Breast epithelium (tissue), 4 donors: ENCODE measurements at places on chromosomes 1 and 21. TPM values are rescaled to one million over a fixed set of nuclear protein-coding genes. Genes with fewer than 3 reads are reported as not detected.

The ZSWIM5 gene
- 1.6 TPM for total RNA-seq

The HRNR gene
- not detected for total RNA-seq

The HEYL gene
- 5.2 TPM for total RNA-seq

The FALEC gene
- total RNA-seq = not detected

The UBQLN4 gene
- 22.1 TPM for total RNA-seq

The SMYD3 gene
- 19.5 TPM for total RNA-seq

GRCh38 chr1:24536391-24536840, 19.5 kb upstream of the NCMAP start:
- H3K4me1 ChIP-seq = no peaks in the 10 kb centered on the region
- H3K36me3 ChIP-seq = no peaks in the 10 kb centered on the region
- no peaks in the 10 kb centered on the region for H3K27me3 ChIP-seq
- no peak overlapping the region for H3K4me3 ChIP-seq
- peak overlapping the region; percentile 26 for H3K27ac ChIP-seq

DNA sequence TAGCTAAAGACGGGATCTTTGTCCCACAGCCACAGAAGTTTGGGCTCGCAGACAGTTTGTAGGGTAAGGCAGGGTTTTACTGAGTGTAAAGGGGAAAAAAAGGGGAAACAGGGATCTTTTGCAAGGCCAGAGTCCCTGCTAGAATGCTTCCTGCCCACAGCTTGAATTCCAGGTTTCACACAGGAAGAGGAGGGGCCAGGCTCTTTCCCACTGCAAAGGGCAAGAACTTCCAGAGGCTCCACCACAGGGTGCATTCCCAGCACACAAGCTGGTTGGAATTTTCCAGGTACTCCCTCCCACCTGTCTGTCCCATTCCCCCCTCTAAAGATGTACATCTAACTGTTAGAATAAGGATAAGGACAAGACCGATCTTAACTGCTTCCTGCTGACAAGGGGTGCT, 1126.9 kb downstream of the KCNT2 start:
- DNase-seq = no peak
- no peak overlapping the region for H3K4me3 ChIP-seq
- no peak overlapping the region for H3K27ac ChIP-seq

GRCh38 chr21:21921410-21922232, 923.4 kb downstream of the NCAM2 start:
- H3K27ac ChIP-seq = no peak overlapping the region
- DNase-seq = no peak
- H3K36me3 ChIP-seq = no peaks in the 10 kb centered on the region
- no peaks in the 10 kb centered on the region for H3K4me1 ChIP-seq
- no peaks in the 10 kb centered on the region for H3K27me3 ChIP-seq

DNA sequence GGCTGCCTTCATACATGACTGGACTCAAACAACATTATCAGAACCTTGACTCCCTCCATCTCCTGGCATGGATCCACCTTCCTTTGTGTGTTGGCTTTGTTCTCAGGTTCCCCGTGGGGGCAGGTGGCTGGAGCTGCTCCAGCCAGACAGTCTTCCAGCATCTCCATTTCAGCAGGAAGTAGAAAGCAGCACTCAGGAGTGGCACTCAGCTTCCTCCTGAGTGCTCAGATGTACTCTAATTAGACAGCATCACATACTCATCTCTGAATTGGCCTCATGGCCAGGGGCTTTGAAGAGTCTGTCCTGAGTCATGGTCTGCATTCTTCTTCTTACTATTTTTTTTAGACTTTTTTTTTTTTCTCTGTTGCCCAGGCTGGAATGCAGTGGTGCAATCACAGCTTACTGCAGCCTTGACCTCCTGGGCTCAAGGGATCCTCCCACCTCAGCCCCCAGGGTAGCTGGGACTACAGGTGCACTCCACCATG, 27.9 kb downstream of the OVAAL start:
- peak overlapping the region; percentile 82 for H3K27ac ChIP-seq
- DNase-seq = no peak
- no peaks in the 10 kb centered on the region for H3K36me3 ChIP-seq
- H3K27me3 ChIP-seq = no peaks in the 10 kb centered on the region
- H3K4me3 ChIP-seq = no peak overlapping the region

DNA sequence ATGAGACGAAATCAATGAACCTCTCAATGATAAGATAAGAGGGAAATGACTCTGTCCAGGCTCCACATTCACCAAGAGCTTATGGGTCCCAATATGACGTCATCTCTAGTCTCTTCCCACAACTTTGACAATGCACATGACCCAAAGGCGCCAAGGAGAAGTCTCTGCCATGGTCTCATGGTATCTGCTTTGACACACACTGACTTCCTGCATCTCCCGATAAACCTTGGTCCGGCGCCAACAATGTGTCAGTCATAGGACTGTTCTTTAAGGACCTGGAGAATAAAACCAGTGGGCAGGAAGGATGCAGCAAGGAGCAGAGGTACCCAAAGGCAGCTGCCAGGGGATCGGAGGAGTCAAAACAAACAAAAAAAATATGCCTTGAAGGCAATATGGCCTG, 46.9 kb upstream of the TMEM51 start:
- no peak overlapping the region for H3K4me3 ChIP-seq

DNA sequence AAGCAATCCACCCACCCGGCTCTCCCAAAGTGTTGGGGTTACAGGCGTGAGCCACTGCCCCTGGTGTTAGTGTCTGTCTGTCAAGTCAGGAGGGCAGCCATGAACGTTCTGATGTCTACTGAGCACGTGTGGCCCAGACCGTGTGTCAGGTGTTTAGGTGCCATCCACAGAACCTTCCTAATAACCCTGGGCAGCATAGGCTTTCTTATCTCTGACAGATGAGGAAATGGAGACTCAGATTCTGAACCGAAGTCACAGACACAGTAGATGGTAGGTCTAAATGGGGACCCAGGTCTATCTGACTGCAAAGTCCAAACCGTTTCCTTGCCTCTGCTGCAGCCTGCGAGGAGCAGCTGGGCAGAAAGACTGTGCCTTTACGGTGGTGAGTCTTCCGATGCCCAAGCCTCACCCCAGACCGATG, 622 bp upstream of the IL6R start:
- H3K27ac ChIP-seq = peak overlapping the region; percentile 99
- H3K4me3 ChIP-seq = peak overlapping the region; percentile 87
- DNase-seq = no peak
- peaks cover 23% of the 10 kb centered on the region for H3K4me1 ChIP-seq
- H3K36me3 ChIP-seq = no peaks in the 10 kb centered on the region
- no peaks in the 10 kb centered on the region for H3K27me3 ChIP-seq

DNA sequence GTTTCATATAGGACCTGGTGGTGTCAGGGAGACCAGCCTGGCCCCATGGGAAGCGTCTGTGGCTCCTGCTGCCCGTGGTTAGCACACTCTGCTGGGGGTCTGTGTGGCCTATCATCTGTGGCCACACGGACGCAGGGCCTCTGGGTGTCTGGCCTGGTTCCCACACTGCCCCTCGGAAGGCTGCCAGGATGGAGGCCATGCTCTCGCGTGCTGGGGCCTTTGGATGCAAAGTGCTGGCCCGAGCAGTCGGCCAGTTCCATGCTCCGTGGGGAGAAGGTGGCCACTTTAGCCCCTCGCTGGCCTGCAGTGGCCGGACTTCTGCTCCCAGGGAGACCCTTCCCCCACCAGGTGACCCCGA, 20.8 kb upstream of the LRRC3 start:
- H3K36me3 ChIP-seq = no peaks in the 10 kb centered on the region
- no peak overlapping the region for H3K27ac ChIP-seq
- H3K27me3 ChIP-seq = peaks cover 4% of the 10 kb centered on the region
- DNase-seq = no peak
- no peak overlapping the region for H3K4me3 ChIP-seq
- H3K4me1 ChIP-seq = no peaks in the 10 kb centered on the region

- H3K4me3 ChIP-seq = no peak overlapping the region
- H3K4me1 ChIP-seq = no peaks in the 10 kb centered on the region
- no peak for DNase-seq
- no peaks in the 10 kb centered on the region for H3K36me3 ChIP-seq
- no peaks in the 10 kb centered on the region for H3K27me3 ChIP-seq
These were observed 59.4 kb upstream of the IFI44L start for GRCh38 chr1:78560811-78561210.

DNA sequence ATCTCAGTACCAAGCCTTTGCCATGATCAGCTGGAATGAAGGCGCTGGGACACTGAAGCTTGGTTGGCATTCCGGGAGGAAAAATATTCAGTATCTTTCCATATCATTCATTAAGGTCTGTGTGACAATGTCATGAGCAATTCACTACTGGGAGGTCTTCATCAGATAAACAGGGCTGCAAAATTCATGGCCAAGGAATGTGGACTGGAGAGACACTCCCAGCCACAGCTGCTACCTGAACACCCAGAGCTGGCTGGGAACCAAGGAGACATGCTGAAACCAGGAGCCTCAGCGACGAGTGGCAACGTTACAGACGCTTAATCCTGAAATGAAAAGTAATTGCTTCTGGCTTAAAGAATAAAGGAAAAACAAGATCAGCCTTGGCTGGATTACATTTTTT, 30.6 kb upstream of the DDAH1 start:
- no peaks in the 10 kb centered on the region for H3K36me3 ChIP-seq
- no peak overlapping the region for H3K4me3 ChIP-seq
- H3K27ac ChIP-seq = peak overlapping the region; percentile 15
- H3K27me3 ChIP-seq = no peaks in the 10 kb centered on the region
- DNase-seq = peak; percentile 62

- no peak overlapping the region for H3K4me3 ChIP-seq
- H3K36me3 ChIP-seq = no peaks in the 10 kb centered on the region
- no peak overlapping the region for H3K27ac ChIP-seq
- no peaks in the 10 kb centered on the region for H3K4me1 ChIP-seq
These were observed 70.8 kb downstream of the PRDM2 start for GRCh38 chr1:13770743-13771142.

DNA sequence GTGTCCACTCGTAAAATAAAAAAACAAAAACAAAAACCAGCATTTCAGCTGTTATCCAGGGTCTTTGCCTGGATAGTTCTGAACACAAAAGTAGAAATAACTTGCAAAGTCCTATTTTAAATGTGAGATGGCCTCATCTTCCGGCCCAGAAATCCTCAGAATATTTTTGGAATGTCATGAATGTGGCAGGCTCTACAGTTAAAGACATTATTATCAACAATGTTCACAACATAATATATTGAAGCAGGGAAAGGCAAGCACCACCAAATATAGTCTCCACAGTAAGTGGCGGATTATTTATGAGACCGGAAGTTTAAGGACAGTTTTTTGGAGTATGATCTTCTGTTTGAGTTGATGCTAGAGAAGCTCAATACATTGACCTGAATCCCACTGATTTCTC, 1.2 kb upstream of the C1orf198 start:
- H3K4me1 ChIP-seq = peaks cover 13% of the 10 kb centered on the region
- no peaks in the 10 kb centered on the region for H3K27me3 ChIP-seq
- no peaks in the 10 kb centered on the region for H3K36me3 ChIP-seq
- no peak for DNase-seq

- H3K4me3 ChIP-seq = no peak overlapping the region
- no peak for DNase-seq
- no peaks in the 10 kb centered on the region for H3K27me3 ChIP-seq
- H3K4me1 ChIP-seq = no peaks in the 10 kb centered on the region
These were observed 153.7 kb upstream of the ST6GALNAC5 start for GRCh38 chr1:76713535-76713934.

GRCh38 chr1:225152061-225152460, 222.6 kb downstream of the DNAH14 start:
- H3K27ac ChIP-seq = no peak overlapping the region
- no peaks in the 10 kb centered on the region for H3K4me1 ChIP-seq
- no peak for DNase-seq
- no peak overlapping the region for H3K4me3 ChIP-seq
- no peaks in the 10 kb centered on the region for H3K36me3 ChIP-seq
- H3K27me3 ChIP-seq = no peaks in the 10 kb centered on the region

DNA sequence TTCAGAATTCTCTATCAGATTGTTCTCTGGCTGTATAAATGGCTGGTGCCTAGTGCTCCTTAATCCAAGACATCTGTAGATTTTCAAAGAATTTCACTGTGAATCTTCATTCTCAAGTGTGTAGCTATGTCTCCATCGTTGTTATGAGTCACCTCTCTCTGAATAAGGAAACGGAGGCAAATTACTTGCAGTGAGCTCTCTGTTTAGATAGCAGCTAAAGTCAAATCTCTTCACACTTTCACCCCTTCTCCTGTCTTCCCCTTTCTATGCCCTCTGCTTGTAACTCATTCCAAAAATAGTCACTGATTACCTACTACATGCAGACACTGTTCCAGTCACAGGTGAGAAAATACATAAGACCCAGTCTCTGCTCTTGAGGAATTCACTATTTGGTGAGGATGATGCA, 39.7 kb downstream of the CHML start:
- no peaks in the 10 kb centered on the region for H3K4me1 ChIP-seq
- no peak overlapping the region for H3K27ac ChIP-seq
- no peaks in the 10 kb centered on the region for H3K27me3 ChIP-seq
- H3K4me3 ChIP-seq = no peak overlapping the region
- DNase-seq = no peak
